Esophagus (tissue), 2 donors: ENCODE measurements at places on chromosomes 1 and 21. TPM values are rescaled to one million over a fixed set of nuclear protein-coding genes. Genes with fewer than 3 reads are reported as not detected.

Gene CD34
- 3.8 TPM for polyA plus RNA-seq

Gene SMYD3
- polyA plus RNA-seq, result 5.7 TPM

Gene ZNF362
- 13.3 TPM for polyA plus RNA-seq

Gene CELA2B
- polyA plus RNA-seq, result not detected

Gene F13B
- polyA plus RNA-seq, result not detected

Gene TNFAIP8L2
- 1.6 TPM for polyA plus RNA-seq
